H1 (cell line): ENCODE measurements at places on chromosomes 1 and 21. TPM values are rescaled to one million over a fixed set of nuclear protein-coding genes. Genes with fewer than 3 reads are reported as not detected.

DNA sequence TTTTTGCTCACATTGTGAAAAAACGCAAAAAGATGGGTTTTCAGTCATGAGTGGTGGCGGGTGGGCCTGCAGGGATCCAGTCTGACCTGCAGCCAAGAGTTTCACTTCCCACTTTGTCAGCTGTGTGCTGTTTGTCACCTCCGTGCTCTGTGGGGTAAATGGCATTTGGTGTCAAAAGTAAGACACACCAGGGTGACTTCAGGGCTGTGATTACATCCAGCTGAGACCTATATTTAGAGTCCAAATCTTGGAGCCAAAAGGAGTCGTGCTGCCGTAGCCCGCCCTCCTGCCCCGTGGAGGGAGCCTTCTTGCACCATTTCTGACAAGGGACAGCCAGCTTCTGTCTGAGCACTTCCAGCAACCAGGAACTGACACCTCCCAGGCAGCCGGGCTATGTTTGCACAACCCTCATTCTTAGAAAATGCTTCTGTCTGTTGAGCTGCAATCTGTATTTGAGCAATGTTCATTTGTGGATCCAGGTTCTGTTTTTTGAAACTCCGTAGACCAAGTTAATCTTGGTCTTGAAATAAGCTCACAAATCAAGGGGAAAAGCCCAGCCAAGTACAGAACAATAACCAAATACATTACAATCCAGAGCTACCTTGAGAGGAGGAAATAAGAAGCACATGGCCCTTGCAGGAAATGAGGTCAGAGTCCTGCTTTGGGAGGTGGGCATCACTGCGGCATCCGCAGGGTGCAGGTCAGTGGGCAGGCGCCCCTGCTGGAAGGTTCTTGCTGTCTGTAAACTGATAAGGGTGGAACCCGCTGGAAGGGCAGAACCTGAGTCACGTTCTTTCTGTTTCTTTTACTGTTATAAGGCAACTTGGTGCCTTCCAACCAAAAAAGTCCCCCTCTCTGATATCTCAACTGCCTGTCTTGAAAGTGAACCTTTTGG is 14.4 kb downstream of the ABCG1 start:
- no peak for DNase-seq

PLA2G2A gene
- total RNA-seq = 0.69 and 1.0 TPM in 2 replicates

- no peak for DNase-seq
Observed at GRCh38 chr1:78136680-78137079, 90.9 kb downstream of the GIPC2 start.

DNA sequence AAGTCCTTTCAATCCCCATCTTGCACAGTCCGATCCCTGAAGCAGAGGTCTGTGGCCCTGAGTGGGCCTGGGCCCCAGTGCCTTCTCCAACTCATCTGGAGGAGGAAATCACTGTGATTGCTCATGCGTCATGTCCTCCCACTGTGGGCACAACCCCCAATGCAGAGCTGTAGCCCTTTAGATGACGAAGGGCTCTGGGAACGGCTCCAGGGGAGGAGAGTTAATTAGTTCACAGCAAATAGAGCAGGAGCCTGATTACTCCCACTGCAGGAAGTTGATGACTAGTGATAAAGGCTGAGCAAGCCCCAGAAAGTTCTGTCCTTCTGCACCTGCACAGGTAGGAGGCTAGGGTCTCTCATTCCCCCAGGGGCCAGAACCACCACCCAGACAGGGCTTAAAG is 111.5 kb downstream of the CCDC185 start:
- no peak for DNase-seq

C1orf116 gene
- 3.8 and 3.9 TPM in 2 replicates for total RNA-seq

DNA sequence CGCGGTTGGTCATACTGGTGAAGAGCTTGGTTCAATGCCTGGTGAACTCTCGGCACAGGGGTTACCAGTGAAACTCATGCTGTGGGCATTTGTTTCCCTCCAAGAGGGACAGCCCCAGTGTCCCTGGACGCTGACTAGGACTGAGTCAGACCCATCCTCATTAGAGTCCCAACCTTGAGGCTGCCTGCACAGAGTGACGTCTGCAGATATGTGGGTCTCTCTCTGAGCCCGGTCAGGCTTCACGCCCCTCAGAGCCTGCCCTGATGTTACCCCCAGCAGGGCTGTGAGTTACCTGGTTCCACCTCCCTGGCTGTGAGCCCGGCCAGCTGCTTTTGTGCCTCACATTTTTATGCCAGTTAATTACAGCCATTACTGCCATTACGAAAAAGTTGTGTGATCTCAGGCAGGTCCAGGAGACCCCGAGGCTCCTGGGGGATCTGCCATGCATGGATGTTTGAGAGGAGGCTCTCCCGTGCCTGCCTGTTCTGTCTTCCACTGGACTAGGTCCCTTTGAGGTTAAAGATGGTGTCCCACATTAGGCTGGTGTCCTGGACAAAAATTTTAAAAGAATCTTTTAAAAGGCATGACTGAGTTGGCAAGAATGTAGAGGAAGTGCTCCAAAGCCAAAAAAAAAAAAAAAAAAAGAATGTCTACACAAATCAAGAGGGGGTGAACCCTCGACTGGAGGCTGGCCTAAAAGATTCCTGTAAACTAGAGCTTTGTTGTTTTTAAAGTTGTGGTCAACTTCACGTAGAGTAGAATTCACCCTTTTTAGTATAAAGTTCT is 36.6 kb upstream of the PADI1 start:
- no peak for DNase-seq

GRCh38 chr1:114455102-114455785 is 55.8 kb downstream of the TRIM33 start:
- DNase-seq = no peak

GRCh38 chr1:204834336-204834735 is 36.3 kb upstream of the NFASC start:
- DNase-seq = no peak

DNA sequence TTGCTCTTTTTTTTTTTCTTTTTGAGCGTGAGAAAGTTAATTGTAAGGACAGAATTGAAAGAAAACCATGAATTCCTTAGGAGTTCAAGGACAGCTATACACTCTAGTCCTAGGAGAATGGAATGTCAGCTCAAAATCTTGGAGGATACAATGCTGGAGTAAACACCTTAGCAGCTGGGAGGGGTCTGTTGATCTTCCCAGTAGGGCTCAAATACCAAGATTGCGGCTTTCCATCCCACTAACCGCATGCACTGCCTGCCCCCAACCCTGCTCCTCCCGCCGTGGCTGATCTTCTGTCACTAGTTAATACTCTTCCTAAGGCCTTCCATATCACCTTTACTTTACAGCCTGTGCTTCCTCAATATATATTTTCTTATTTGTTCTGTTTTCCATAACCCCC is 2.6 kb upstream of the PDC start:
- no peak for DNase-seq

- no peak for DNase-seq
Observed at GRCh38 chr1:196324345-196324744, 283.9 kb downstream of the KCNT2 start.
